ENCODE measurements at places on chromosomes 12 and 14.

DNA sequence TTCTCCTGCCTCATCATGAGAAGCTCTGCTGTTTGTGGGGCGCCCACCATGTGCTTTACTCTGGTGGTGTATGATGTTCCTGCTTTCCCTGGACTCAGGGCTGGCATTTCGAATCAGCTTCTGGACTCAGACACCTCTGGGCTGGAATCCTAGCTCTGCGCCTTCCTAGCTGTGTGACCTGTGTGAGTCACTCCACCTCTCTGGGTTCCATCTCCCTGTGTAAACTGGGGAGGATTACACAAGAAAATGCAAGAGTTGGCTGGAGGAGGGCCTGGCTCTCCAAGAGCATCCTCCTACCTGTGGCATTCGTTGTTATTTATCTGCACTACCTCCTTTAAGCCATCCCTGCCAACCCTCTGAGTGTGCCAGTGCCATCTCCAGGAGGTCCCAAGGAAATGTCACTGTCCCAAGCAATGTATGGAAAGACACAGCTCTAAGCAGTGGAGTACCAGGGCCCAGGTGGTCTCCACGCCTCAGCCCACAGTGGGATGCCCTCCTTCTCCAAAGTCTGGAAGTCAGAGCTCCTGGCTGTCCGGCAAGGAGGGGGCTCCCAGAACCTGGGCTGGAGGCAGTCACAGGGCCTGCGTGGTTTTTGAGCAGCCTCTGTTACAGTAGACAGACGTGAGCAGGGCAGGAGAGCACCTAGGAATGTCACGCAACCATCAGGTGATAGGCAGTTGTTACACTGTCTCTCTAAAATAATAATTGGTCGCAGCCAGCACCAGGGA is 7.3 kb upstream of the TNFAIP2 start:
- DNase-seq, result no peak

DNA sequence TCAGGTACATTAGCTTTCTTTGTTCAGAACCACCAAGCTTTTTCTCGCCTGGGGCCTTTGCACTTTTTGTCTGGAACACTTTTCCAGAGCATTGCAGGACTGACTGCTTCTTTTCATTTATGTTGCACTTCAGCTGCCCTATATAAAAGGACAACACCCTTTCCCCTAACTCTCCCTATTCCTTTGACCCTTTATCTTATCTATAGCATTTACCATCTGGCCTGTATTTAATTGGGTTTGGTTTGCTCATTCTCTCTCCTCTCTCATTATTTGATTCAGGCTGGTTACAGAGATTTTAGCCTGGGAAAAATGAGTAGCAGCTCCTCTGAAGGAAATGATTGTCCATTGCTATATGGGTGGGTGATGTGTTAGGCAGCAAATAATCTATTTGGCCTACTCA is 165.4 kb downstream of the KICS2 start:
- no peak for DNase-seq

DNA sequence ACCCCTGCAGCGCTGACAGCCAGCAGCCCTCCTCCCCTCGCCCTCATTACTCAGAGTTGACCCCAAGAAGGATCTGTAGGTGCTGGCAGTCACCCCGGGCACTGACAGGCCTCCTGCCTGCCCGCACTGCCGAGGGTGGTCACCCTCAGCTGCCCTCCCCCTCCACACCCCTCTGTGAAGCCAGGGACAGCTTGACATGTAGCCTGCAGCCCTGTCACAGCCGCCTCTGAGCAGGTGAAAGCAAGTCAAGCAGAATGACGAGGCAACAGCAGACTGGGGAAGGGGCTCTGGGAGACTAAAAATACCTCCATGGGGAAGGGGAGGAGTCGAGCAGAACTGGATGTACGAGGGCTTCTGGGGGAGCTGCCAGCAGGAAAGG is 178.1 kb downstream of the DPF3 start:
- DNase-seq, result no peak

DNA sequence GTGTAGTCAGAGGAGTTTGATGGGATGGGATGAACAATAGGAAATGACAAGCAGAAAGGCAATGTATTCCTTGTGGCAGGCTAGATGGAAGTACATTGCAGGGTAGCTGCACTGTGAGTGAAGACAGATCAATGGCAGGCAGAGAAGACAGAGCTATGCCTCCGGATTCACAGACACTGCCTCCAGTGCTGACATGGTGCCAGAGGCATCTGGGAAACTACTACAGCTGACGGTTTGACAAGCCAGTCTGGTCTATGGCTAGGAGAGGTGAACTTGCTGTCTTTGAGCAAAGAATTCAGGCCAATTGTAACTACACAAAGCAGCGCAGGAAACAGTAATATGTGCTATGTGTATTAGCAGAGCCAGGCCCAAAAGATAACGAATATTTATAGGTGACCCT is 193.5 kb downstream of the DIO2 start:
- DNase-seq, result no peak

All from CD4-positive, alpha-beta T cell treated with Interleukin-1 beta for 1 hour (primary cell).